CD14-positive monocyte (primary cell): ENCODE measurements at places on chromosomes 2 and 18. TPM values are rescaled to one million over a fixed set of nuclear protein-coding genes. Genes with fewer than 3 reads are reported as not detected.

The GALR1 gene
- polyA plus RNA-seq, result not detected

The MTHFD2 gene
- 15.9 and 38.5 TPM in 2 replicates for polyA plus RNA-seq

The ELOA2 gene
- not detected for polyA plus RNA-seq

The CHST9 gene
- not detected for polyA plus RNA-seq

The LYG1 gene
- polyA plus RNA-seq, result 0.29 TPM

The IL37 gene
- not detected for polyA plus RNA-seq

The TNP1 gene
- not detected in 2 replicates for polyA plus RNA-seq

The REG3A gene
- not detected for polyA plus RNA-seq

The SMYD1 gene
- polyA plus RNA-seq, result not detected

The RAPGEF4 gene
- polyA plus RNA-seq, result not detected in 2 replicates

The MCM6 gene
- polyA plus RNA-seq, result 0.74 and 1.3 TPM in 2 replicates

The DPY30 gene
- polyA plus RNA-seq, result 122 TPM

The KCNG2 gene
- polyA plus RNA-seq, result not detected

The DSC2 gene
- polyA plus RNA-seq, result 11.3 TPM

The EVX2 gene
- polyA plus RNA-seq, result not detected

The MDH1 gene
- 37.3 and 63.2 TPM in 2 replicates for polyA plus RNA-seq

The C1GALT1C1L gene
- not detected for polyA plus RNA-seq

The FRZB gene
- not detected for polyA plus RNA-seq
